Cerebellum (tissue), 4 donors: ENCODE measurements at places on chromosomes 13 and 19. TPM values are rescaled to one million over a fixed set of nuclear protein-coding genes. Genes with fewer than 3 reads are reported as not detected.

DNA sequence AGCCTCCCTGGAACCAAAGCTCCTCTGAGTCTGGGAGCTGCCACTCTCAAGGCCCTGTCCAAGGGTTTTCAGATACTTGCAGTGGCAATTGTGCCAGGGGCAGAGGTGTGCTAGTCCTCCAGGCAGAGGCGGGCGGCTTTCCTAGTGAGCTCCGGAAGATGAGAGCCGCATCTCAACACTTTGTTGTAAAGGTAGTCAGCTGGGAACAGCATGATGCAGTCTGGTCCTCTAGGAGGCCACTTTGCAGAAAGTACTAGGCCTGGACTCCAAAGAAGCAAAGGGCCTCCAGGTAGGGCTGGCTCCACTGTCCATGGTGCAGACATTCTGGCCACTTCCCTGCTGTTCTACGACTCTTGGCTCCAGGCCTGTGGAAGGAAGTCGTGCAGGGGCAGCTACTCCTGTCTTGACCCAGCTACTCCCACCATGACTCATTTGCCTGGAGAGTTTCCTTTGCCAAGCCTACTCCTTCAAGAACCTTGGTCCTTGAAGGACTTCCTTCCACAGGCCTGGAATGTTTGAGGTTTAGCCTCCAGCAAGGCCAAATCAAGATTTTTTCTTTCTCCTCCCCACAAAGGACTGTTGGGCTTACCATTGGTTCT, 9.9 kb upstream of the ZNF536 start:
- no peak for DNase-seq

DNA sequence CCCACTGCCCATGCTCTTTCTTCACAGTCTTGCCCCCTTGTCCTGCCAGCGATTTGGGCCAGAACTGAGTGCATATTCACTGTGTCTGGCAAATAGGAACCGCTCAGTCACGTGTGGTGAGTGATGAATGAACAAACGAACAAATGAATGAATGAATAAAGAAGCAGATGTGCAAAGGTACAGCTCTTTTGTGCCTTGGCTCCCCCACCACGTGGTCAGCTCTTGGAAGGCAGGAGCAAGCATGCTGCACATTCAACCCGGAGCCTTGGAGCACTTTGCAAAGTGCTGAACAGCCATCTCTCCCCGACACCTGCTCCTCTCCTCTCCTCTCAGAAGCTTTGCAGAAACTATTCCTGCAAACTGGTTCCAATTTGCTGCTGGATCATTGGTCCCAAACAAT, 52.4 kb downstream of the LATS2 start:
- no peak for DNase-seq

- DNase-seq, result no peak
Measured at GRCh38 chr13:101627556-101627943, 175.1 kb downstream of the ITGBL1 start.

- no peak for DNase-seq
Measured at GRCh38 chr13:48590141-48590901, 57.4 kb upstream of the RCBTB2 start.

DNA sequence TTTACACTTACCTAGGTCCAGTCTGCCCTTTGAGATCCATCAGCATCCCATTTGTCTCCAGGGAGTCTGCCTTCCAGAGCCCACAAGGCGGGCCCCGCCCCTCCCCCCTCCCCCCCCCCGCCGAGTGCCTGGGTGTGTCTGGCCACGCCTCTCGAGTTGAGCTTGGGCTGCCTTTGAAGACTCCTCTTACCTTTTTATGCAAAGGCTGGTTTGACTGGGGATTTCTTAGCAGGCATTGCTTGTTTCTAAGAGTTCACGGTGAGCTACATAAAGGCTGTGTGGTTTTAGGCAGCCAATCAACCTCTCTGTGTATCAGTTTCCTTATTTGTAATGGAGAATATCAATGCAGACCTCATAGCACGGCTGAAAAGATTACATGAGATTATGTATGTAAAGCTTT, 11.3 kb downstream of the GPR12 start:
- DNase-seq, result no peak

LRRC4B gene
- 70.5 TPM for total RNA-seq

GET3 gene
- 34.1 TPM for total RNA-seq

- DNase-seq, result no peak
Measured at GRCh38 chr19:7788178-7788932, 25.3 kb downstream of the CLEC4M start.

CALR3 gene
- not detected for total RNA-seq

GRCh38 chr13:41032691-41033376, 13.7 kb upstream of the ELF1 start:
- no peak for DNase-seq

DNA sequence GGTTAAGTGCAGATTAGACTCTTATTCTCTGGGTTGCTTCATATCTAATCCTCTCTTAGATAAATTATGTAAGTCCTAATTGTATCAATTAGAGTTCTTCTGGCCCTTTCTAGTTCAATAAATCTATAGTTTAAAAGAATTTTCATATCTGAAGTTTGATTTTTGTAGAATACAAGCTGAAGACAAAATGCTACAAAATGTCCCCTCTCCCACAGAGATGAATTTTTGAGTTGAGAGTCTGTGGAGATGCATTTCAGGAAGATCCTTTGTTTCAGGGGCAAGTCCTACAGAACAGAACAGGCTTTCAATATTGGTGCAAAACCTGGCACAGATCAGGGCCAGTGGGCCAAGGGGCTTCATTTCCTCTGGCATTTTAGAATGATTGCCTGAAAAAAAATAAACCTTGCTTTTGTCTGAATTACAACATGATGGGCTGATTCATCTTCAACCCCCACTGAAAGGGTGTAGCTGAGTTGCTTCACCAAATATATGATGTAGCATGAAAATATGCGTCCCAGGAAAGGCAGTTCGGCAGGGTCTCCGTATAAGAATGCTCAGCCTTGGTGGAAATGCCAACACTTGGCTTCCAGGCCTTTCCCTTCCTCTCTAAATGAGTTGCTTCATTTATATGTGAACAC, 6.4 kb upstream of the IPO5 start:
- DNase-seq, result no peak

GRCh38 chr19:16369664-16370576, 45.3 kb downstream of the KLF2 start:
- no peak for DNase-seq

DNA sequence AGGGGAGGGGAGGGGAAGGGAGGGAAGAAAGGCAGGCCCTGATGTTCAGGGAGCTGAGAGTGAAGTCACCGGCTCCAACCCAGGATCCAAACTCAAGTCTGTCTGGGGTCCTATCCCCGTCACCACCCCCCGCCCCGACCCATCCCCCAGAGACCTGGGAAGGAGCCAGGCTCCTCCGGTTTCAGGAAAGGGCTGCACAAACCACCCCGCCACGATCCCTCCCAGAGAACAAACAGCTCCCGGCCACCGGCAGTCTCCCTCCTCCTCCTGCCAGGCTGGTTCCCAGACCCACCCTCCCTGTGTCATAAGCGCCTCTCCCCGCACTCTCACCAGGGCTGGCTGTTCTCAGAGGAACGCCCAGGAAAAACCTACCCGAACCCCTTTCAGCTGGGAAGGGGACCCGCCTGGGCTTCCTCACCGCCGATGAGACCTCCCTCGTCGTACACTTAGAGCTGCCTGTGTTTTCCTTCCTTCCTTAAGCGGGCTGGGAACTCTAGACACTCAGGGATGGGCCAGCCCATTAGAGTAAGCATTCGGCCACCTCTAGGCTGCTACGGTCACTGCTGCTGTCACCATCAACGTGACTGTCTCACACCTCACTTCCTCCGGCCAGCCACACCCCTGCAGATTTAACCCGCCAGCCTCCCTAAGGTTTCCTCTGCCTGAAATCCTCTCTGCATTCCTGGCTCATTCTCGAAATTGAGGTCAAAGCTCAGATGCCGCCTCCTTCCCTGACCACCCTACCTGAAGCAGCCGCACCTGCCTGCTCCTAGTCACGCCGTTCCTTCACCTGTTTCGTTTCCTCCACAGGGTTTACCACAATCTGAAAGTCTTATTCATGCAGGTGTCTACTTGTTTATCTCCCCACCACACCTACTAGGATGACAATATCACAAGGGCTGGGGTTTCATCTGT, 6.3 kb upstream of the RDH13 start:
- no peak for DNase-seq

NXNL1 gene
- not detected for total RNA-seq

ZSCAN18 gene
- 78.6 TPM for total RNA-seq

- DNase-seq, result no peak
Measured at GRCh38 chr19:28420811-28421550, 792.0 kb downstream of the UQCRFS1 start.

OR7D2 gene
- total RNA-seq, result not detected
